ENCODE measurements at places on chromosomes 16 and 17.

GRCh38 chr16:4339455-4339854 is 11.7 kb downstream of the PAM16 start:
- DNase-seq, result no peak

DNA sequence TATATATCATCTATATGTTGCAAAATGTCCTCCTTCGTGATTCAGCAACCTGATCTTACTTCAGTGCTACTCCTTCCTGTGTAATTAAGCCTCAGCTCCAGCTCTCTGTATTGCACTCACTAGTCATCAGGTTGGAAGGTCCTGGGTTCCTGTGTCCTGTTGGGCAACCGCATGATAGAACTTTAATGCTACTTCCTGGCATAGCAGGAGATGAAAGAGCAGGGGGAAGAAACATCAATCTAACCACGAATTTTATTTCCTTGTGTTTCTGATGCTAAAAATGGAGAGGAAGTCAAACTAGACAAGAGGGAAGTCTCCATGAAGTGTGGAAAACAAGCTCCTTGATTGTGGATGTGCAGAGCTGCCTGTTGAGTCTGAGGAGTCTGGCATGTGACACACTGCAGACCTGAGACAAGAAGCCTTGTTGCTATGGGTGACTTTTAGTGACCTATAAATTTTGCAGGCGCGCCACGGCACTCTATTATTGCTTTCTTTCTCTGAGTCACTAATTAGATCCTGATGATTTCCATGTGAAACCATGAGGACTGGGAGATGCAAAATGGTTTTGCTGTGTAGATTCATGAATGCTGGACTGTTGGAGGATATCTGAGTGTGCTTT is 25.6 kb downstream of the IGSF6 start:
- no peak for DNase-seq

- DNase-seq, result no peak
Observed at GRCh38 chr16:19688396-19689024, 29.5 kb downstream of the KNOP1 start.

- peak; percentile 9 for DNase-seq
Observed at GRCh38 chr17:73956595-73957465, 246.6 kb upstream of the RPL38 start.

DNA sequence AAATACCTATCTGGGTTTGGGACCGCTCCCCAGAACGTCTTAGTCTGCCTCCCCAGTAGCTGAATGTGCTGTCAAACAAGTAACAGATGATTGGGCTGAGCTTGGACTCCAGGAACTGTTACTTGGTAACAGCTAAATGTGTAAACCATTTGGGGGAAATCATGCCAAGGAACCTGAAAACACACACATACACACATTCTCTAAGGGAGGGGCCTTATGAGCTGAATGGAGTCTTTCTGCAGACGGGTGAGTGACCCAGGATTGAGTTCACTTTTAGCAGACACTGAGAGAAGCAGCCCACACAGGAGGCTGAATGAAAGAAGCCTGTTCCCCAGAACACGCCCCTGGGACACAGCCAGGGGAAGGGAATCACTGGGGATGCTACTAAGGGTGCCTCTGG is 1.6 kb downstream of the ACLY start:
- no peak for DNase-seq

- DNase-seq, result peak; percentile 90
Observed at GRCh38 chr16:23835390-23836077, at the start of gene PRKCB. Gene PRKCB (plus strand): TSS chr16:23835983.

- DNase-seq, result no peak
Observed at GRCh38 chr17:7652388-7653356, 1.9 kb downstream of the ATP1B2 start.
